ENCODE measurements at places on chromosomes 2 and 18.

DNA sequence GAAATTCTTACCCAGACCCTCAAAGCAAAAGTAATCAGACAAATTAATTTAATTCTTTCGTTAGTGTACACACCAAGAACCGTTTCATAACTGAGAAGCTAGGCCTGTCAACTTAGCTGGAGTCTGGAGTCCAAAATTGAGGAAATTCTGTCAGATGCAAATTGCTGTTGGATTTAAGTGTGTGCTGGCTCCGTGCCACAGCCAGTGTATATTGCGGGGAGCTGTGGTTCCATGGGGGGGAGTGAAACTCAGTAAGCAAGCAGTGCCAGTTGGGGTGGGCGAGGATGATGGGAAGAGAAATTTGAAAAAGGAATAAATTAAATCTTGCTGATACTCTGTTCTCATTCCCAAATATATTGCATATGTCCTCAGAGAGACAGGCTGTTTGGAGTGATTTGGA, 4.0 kb downstream of the ARPC2 start:
- DNase-seq, result no peak

GRCh38 chr2:103265521-103265920, 503.7 kb downstream of the TMEM182 start:
- DNase-seq, result no peak

DNA sequence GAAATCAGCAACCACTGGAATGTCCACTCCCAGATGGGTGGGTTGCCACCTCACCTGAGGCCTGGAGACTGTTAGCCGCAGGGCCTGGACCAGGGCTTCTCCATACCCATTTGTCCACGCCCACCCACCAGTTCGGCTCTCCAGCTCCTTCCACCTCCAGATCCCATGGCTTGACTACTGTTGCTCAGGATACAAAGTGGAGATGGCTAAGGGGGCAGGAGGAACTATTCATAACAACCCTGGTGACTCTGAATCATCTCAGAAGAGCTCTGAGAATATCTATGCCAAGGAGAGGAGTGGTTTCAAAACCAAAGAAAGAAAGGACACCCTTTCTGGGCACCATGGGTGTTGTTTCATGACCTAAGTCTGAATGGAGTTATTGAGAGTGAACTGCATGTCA, 145.8 kb downstream of the LAMA3 start:
- DNase-seq, result no peak

- no peak for DNase-seq
Measured at GRCh38 chr2:239608260-239608659, 207.4 kb upstream of the HDAC4 start.

- DNase-seq, result no peak
Measured at GRCh38 chr18:59143441-59143840, 3.8 kb downstream of the SEC11C start.

DNA sequence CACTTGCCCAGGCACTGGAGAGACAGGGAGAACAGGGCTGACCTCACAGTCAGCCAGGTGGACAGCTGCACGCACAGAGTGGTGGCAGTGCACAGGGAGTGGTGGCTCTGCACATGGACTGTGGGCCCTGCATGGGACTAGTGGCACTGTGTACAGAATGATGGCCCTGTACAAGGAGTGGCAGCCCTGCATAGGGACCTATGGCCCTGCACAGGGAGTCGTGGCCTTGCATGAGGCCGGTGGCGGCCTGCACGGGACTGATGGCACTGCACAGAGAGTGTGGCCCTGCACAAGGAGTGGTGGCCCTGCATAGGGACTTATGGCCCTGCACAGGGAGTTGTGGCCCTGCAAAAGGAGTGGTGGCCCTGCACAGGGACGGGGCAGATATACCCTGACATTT, 19.1 kb upstream of the STEAP3 start:
- no peak for DNase-seq

GRCh38 chr2:230269715-230270114, 44.2 kb downstream of the SP140 start:
- no peak for DNase-seq

GRCh38 chr2:234243871-234244565, 193.5 kb downstream of the SPP2 start:
- DNase-seq, result no peak

GRCh38 chr2:62968168-62968567, 82.5 kb upstream of the OTX1 start:
- no peak for DNase-seq

- no peak for DNase-seq
Measured at GRCh38 chr2:135510577-135510976, 20.4 kb downstream of the ZRANB3 start.
